A549 treated with Mapracorat at 1 μM for 4 hours (cell line): ENCODE measurements at places on chromosomes 11 and 22. TPM values are rescaled to one million over a fixed set of nuclear protein-coding genes. Genes with fewer than 3 reads are reported as not detected.

The LRRC56 gene
- 0.54 to 1.1 TPM (median 0.72 TPM) in 5 replicates for total RNA-seq

The OR9Q1 gene
- not detected in 5 replicates for total RNA-seq

The SHANK2 gene
- total RNA-seq: 5.5 to 8.8 TPM (median 6.9 TPM) in 5 replicates

The RASL10A gene
- 0.34 to 0.87 TPM (median 0.54 TPM) in 4 of 5 replicates, not detected in the other for total RNA-seq

The RDX gene
- total RNA-seq: 92.3 to 140 TPM (median 133 TPM) in 5 replicates

The LTBP3 gene
- total RNA-seq: 102 to 132 TPM (median 113 TPM) in 5 replicates

The UBQLNL gene
- total RNA-seq: not detected in 5 replicates

The CECR2 gene
- total RNA-seq: 0.06 to 0.14 TPM (median 0.10 TPM) in 5 replicates

The RIMBP3B gene
- total RNA-seq: 0.26 to 0.71 TPM (median 0.35 TPM) in 5 replicates

The NELL1 gene
- total RNA-seq: not detected in 5 replicates

The ASCL2 gene
- total RNA-seq: 0.09 TPM in 1 of 5 replicates, not detected in the others

The JAML gene
- total RNA-seq: not detected in 5 replicates

The POU2AF3 gene
- total RNA-seq: 0.96 to 1.7 TPM (median 1.2 TPM) in 5 replicates

The OR5P2 gene
- not detected in 5 replicates for total RNA-seq

The ARHGAP8 gene
- 1.2 to 2.5 TPM (median 1.8 TPM) in 5 replicates for total RNA-seq

The P2RY6 gene
- total RNA-seq: 3.8 to 7.6 TPM (median 6.2 TPM) in 5 replicates

The TMEM45B gene
- 0.07 to 0.22 TPM (median 0.11 TPM) in 3 of 5 replicates, not detected in the others for total RNA-seq

The GLYAT gene
- total RNA-seq: not detected in 5 replicates

The SLC5A12 gene
- not detected in 5 replicates for total RNA-seq

The NCF4 gene
- 0.12 TPM in 1 of 5 replicates, not detected in the others for total RNA-seq

The PGA4 gene
- total RNA-seq: 0.12 TPM in 1 of 5 replicates, not detected in the others

The CNGA4 gene
- 0.11 TPM in 1 of 5 replicates, not detected in the others for total RNA-seq

The OR4P4 gene
- not detected in 5 replicates for total RNA-seq

The MIAT gene
- 0.16 to 0.44 TPM (median 0.27 TPM) in 5 replicates for total RNA-seq

The TNRC6B gene
- 4.2 to 5.8 TPM (median 5.2 TPM) in 5 replicates for total RNA-seq

The MRGPRE gene
- not detected in 5 replicates for total RNA-seq

The ASPHD2 gene
- 0.97 to 1.2 TPM (median 1.0 TPM) in 5 replicates for total RNA-seq

The TMEM151A gene
- 1.9 to 4.0 TPM (median 3.6 TPM) in 5 replicates for total RNA-seq

The PATE1 gene
- total RNA-seq: not detected in 5 replicates

The GRIA4 gene
- total RNA-seq: not detected in 5 replicates

The MRGPRX4 gene
- total RNA-seq: not detected in 5 replicates

The CLMP gene
- total RNA-seq: 16.3 to 24.2 TPM (median 21.4 TPM) in 5 replicates

The SPDYC gene
- not detected in 5 replicates for total RNA-seq

The ROBO4 gene
- not detected in 5 replicates for total RNA-seq
